ENCODE measurements at places on chromosomes 4 and X.

DNA sequence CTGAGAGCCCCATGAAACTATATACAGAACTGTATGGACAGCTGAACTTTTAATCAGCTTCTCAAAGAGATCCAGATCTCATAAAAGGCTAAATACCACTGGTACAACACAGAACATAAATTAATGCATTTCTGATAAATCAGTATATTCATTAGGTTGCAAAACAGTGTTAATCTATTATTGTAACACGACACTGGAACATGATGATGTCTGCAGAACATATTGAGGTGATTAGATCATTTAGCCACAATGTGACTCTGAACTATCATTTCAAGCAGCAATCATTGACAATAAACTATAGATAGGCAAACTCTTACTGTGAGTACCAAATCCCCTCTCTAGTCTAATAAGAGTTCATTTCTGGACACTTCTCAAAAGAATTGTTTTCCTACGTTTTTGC lies 50.3 kb downstream of the GASK1B start:
- DNase-seq = no peak

- DNase-seq = no peak
These were observed 392.0 kb downstream of the UBE2NL start for GRCh38 chrX:144275843-144276242.

- DNase-seq = no peak
These were observed 1.7 kb downstream of the EIF1AX start for GRCh38 chrX:20139966-20140365.

DNA sequence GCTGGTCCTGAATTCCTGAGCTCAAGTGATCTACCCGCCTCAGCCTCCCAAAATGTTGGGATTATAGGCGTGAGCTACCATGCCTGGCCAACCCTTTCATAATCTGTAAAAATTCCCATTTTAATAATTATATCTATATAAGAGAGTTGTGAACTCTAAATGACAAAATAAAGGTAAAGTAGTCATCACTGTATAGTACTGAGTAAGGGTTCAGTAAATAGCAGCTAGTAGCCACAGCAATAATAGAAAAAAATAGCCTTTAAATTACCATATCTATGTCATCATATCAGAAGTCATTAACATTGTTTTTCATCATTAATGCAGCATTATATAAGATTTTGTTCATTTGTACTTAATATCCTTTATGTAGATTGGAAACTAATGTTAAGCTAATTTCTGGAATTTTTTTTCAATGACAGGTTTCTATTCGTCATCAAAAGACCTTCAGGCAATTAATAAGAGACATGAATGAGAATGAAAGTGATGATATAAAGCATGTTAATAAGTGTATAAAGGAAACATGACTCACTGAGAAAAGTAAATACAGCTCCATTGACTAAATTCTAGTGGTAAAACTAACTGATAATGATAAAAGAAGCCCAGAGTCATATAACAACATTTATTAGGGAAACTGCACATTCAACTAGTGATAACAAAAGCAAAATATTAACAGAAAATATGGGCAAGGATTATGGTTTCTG lies 85.9 kb upstream of the UGT8 start:
- DNase-seq = no peak
